CD4-positive, CD25-positive, alpha-beta regulatory T cell (primary cell): ENCODE measurements at places on chromosomes 5 and 9. TPM values are rescaled to one million over a fixed set of nuclear protein-coding genes. Genes with fewer than 3 reads are reported as not detected.

Gene CFAP157
- total RNA-seq, result not detected

Gene C9orf152
- not detected for total RNA-seq

Gene TAS2R1
- total RNA-seq, result not detected

DNA sequence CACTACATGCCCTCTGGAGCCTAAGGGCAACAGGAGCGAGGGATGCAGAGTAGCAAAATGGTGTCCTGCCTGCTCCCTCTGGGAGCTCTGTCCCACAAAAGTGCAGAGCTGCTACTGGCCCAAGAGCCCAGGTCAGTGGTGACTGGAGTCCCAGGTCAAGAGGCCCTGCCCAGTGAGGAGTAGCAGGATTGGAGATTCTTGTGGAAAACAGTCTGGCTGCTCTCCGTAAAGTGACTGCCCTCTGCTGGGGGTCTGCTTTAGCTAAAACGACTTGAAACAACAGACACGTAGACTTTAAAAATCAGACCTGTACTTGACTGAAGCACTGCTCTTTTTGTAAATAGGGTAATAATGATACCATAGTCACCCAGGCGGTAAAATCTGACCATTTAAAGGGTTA is 917.0 kb downstream of the MAT2B start:
- no peak for DNase-seq

- no peak for DNase-seq
Measured at GRCh38 chr5:73081093-73081492, 39.3 kb upstream of the TMEM171 start.

- DNase-seq, result no peak
Measured at GRCh38 chr5:125313555-125313954, 567.1 kb upstream of the ZNF608 start.

DNA sequence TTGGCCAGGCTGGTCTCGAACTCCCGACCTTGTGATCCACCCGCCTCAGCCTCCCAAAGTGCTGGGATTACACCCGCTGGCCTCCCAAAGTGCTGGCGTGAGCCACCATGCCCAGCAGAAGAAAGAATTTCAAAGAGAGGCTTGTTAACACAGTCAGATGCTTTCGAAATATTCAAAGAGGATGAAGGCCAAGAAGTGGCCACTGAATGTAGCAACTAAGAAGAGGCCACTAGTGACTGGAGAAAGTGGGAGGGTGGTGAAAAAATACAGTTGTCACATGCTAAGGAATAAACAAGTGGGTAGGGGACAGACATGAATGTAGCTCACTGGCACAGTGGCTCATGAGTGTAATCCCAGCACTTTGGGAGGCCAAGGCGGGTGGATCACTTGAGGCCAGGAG is 13.0 kb upstream of the TPM2 start:
- DNase-seq, result no peak
